ENCODE measurements at places on chromosomes 16 and 17.

- no peak for DNase-seq
These were observed 14.4 kb downstream of the METTL9 start for GRCh38 chr16:21613781-21614180.

DNA sequence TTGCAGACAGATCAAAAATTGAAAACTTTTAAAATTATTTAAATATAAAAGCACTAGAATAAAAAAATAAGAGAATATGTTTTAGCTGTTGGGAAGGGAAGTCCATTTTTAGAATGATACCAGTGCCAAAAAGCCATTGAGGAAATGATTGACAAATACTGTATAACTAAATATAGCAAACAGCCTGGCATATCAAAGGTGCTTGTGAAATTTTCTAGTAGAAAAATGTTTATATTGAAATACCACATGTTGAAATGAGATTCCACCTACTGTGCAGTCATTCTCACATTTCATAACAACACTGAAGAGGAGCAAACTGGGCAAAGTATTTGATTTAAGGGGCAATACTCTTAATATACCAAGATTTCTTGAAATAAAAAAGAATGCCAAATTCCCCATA, 183.5 kb downstream of the PHKB start:
- DNase-seq = no peak

DNA sequence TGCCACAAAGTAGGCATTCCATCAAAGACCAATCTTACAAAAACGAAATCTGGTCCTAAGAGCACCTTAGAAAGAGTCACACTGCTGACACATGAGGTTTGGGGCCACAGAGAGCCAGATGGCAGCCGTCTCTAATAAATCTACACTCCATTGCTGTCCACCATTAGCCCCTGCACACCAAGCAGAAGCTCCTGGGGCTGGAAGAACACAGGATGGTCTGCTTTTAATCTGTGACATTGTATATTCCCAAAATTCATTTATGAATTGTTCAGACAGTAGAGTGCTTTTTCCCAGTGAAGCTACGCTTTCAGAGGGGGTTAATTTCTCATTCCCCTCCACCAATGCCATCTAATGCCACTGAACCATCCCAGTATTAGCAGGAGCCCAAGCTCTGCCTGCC, 1.6 kb downstream of the CYB561 start:
- no peak for DNase-seq

- no peak for DNase-seq
These were observed 259.1 kb upstream of the RPL38 start for GRCh38 chr17:73944366-73944765.

DNA sequence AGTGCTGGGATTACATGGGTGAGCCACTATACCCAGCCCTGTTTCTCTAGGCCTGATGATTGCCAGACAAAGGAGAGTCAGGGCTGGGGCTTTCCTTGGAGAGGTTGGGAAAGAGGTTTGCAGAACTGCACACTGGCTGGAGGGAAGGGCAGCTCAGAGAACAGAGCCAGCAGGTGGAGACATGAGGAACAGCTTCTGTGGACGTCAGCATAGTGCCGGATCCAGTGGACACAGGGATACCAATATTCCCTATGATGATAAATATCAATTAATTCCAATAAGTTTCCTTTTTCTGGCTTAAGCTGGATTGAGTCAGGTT, 43.2 kb upstream of the SCNN1B start:
- DNase-seq = no peak

- DNase-seq = peak; percentile 46
These were observed 218.5 kb upstream of the GSE1 start for GRCh38 chr16:85394456-85395206.

GRCh38 chr17:73940511-73940910, 263.0 kb upstream of the RPL38 start:
- no peak for DNase-seq

- no peak for DNase-seq
These were observed 135.5 kb upstream of the CORO6 start for GRCh38 chr17:29758255-29758654.

DNA sequence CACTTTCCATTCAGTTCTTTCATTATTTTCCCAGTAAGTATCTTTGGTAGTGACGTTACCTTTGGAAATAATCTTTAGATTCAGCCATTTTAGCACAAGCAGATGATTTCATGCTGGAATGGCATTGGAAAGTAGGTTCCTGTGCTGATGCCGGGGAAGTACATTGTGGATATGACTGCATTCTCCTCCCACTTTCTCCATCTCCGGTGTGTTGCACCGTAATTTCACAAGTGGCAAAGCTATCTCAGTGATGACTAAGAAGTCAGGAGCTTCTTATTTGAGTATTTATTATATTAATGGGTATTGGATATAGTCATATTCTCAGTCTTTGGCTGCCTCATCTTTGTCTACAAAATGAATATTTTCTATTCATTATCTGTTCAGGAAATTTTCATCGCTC, 69.8 kb downstream of the MRTFB start:
- DNase-seq = no peak

- no peak for DNase-seq
These were observed 301.3 kb downstream of the SOX9 start for GRCh38 chr17:72422204-72422504.

DNA sequence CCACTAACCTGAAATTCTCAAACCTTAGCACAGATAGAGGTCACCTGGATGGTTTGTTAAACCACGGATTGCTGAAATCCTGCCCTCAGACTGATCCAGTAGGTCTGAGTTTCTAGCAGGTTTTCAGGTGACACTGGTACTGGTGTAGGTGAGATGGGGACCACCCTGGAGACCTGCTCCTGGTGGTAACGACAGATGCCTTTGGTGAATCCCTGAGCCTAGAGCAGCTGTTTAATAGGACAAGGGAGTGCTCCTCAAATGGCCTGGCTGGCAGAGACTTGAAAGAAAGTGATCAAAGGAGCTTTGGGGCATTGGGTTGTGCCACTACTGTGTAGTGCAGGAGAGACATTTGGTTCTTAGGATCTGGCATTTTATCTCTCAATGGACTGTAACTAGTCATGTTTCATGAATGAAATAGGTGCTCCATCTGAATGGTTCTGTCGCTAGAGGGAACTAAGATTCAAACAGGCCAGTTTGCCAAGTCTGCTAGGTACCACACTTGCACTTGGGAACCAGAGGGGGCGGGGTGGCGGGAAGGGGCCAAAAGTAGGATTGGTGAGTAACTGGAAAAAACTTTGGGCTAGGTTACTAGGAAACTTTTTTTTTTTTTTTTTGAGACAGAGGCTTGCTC, 2.9 kb upstream of the IFI35 start:
- no peak for DNase-seq

GRCh38 chr16:4924593-4925292, 12.2 kb downstream of the PPL start:
- DNase-seq = no peak

DNA sequence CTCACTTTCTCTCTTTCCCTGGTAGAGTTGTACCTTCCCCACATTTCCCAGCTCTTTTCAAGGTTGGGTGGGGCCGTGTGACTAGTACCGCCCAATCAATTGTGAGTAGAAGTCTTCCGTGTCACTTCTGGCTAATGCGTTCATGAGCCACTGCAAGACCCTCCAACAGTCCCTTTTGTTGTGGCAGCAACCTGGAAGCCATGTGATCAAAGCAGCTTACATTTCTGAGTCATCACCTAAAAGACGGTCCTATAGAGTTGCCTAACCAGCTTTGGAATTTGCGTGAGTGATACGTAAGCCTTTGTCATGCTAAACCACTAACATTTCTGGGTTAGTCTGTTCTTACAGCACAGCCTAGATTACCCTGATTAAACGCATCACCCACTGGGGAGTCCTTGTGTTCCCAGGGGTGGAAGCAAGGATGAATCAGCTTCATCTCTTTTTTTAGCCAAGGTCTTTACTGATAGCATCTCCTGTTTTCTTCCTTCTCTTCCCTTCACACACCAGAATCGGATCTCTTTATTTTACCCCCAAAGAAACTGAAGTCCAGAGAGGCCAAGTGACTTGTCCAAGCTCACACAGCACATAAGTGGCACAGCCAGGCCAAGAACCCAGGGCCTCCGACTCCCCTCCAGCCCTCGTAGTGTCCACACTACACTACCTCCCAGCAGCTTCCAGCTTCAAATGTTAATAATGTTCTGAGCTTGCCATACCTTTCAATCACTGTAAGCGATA, 366.3 kb upstream of the XYLT1 start:
- peak; percentile 57 for DNase-seq

DNA sequence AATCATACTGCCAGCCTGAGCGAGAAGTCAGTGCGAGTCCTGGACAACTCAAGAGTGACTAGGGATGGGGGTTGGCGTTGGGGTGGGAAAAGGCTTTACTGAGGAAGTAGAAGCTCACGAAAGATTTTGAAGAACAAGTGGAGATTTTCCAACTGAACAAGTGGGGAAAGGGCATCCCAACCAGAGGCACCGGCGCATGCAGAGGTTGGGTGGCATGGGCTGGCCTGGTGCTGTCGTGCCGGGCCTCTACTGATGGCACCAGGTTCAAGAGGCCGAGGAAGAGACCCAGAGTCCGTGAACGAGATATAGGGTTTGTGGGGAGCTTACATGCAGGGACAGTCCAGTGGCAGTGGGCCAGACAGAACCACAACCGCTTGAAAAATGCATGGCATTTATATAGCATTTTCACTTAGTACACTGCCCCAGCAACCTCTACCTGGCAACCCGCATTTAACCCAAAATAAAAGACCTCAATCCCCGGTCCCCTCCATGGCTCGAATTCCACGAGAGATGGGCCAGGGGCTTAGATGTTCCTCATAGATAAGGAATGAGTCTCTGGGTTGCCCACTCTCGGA, 7.7 kb upstream of the ITGA3 start:
- DNase-seq = no peak

GRCh38 chr16:71501547-71501946, 12.4 kb upstream of the ZNF19 start:
- DNase-seq = no peak

GRCh38 chr16:11200592-11200991, 55.4 kb downstream of the SOCS1 start:
- DNase-seq = no peak

DNA sequence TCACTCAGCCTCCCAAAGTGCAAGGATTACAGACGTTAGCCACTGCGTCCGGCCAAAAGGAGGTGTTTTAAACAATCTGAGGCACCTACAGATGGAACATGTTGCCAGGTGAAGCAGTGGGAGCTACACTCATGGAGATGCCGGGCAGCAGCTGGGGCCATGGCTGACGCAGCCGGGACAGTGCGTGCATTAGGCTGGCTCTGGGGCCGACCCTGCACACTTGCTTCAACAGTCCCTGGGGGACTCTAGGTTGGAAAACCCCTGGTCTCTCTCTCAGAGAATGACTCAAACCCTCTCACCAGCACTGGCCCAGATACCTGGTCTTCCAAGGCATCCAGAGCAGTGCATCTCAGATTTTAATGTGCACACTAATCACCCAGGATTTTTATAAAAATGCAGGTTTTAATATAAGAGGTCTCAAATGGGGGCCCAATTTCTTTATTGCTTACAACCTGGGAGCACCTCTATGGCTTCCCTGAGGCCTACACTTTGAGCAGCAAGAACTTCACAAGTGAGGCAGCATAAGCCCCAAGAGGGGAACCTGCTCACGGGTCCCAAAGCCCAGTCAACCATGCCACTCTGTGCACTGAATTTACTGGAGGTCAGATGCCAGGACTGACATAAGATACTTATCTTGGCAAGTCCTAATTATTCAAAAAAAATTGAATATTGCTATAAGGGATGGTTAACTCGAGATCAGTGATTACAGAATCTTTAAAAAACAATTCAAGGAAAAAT, 70.8 kb upstream of the TRAP1 start:
- DNase-seq = no peak

DNA sequence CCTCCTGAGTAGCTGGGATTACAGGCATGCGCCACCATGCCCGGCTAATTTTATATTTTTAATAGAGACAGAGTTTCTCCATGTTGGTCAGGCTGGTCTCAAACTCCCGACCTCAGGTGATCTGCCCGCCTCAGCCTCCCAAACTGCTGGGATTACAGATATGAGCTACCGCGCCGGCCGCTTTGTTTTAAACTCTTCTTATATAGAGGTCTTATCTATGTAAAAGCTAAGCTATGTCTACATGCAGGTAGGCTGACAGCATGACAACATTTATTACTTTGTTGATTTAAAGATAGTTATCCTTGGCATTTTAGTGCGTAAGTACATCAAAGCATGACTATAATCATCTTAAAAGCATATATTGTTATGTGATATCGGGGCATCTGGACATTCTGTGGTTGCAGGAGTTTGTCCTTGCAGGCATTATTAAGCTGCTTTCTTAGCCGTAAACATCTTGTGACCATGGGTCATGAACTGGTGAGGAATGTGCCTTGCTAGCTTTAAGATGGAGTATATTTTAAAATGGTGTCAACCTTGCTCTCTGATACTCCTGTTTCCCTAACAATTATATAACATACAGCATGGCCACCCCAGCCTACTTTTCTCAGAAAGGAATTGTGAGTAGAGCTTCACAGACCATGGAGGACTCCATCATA, 45.8 kb upstream of the TAOK1 start:
- DNase-seq = no peak

DNA sequence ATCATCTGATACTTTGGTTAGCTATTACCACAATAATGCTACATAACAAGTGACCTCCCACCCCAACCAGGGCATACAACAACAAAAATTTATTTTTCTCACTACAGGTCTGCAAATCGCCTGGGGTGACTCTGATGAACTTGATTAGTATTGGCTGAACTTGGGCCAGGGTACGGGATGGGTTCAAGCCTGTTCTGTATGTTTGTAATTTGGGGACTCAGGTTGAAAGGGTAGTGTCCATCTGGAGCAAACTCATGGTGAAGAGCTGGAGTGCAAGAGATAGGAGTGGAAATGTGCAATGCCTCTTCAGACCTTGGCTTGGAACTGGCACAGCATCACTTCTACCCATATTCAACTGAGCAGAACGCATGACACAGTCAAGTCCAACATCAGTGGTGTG, 16.3 kb upstream of the NKD1 start:
- DNase-seq = no peak

DNA sequence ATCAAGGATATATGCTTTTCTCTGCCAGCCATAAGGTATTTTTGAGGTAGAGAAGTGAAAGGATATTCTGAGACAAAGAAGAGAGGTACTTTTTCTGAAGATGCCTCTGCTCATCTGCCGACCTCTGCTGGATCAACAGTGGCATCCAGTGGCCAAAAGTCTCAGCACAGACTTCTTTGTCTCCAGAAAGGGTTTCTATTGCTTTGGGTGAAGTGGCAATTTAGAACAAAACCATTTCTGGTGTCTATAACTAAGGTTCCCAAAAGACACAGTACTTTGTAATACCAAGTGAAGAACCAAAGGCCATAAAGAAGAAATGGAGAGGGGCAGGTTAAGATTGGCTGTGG, 155.2 kb upstream of the C17orf78 start:
- DNase-seq = no peak

GRCh38 chr17:28985950-28986713, 19.7 kb downstream of the SEZ6 start:
- DNase-seq = peak; percentile 31

DNA sequence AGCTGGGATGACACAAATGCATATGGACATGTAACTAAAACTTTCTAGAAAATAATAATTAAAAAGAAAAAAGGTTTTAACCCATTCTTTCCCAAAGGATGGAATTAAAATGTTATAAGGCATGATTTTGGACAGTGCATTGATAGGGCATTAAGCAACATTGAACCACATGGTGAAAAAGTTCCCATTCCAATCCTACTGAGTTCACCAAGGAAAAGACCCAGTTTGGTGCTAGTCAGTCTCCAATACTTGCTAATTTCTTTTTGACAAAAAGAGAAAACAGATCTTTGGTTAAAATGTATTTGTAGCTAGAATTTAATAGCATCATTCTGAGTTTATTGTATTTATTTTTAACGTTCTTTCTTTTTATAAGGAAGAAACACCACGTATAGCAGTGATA, 28.1 kb downstream of the EMP2 start:
- no peak for DNase-seq

GRCh38 chr16:1773703-1774447, 941 bp upstream of the MRPS34 start:
- DNase-seq = no peak
